ENCODE measurements at places on chromosomes 12 and 14. TPM values are rescaled to one million over a fixed set of nuclear protein-coding genes. Genes with fewer than 3 reads are reported as not detected.

DNA sequence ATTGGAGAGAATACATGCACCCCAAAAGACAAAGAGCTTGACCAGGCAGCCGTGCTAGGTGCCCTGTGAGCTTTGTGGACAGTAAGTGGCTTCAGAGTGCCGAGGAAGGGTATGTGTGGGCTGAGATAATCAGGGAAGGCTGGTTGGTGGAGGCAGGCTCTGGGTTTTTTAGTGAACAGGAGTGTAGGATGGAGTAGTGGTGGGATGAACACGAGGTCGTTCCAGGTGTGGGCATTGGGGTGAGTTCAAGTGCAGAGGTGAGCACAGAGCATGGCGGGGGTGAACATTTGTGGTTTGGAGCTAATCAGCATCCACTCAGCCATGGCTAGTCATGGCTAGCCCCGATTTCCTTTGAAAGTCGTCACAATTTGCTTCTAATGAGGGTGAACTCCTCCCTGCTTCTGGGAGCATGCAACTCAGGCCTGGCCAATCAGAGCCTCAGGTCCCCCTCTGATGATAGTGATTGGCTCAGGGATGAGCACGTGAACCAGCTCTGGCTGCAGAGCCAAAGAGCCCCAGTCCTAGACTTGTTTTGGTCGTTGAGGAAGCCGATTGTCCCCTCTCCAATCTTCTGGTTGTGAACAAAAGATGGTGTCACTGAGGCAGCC lies 40.7 kb upstream of the TCL1B start:
- no peak for DNase-seq
- H3K4me3 ChIP-seq, result no peak overlapping the region
- H3K27ac ChIP-seq, result no peak overlapping the region
- no peaks in the 10 kb centered on the region for H3K36me3 ChIP-seq
- no peaks in the 10 kb centered on the region for H3K4me1 ChIP-seq
- no peaks in the 10 kb centered on the region for H3K27me3 ChIP-seq

NRL gene
- 1.6 TPM for total RNA-seq

GRCh38 chr12:55707219-55707671 lies 459 bp downstream of the ITGA7 start:
- H3K27ac ChIP-seq, result peak overlapping the region; percentile 94
- H3K36me3 ChIP-seq, result peaks cover 6% of the 10 kb centered on the region
- DNase-seq, result no peak
- peaks cover 69% of the 10 kb centered on the region for H3K4me1 ChIP-seq
- H3K27me3 ChIP-seq, result peaks cover 16% of the 10 kb centered on the region
- H3K4me3 ChIP-seq, result peak overlapping the region; percentile 86

GRCh38 chr14:68282479-68283377 lies 463.1 kb downstream of the RAD51B start:
- peaks cover 23% of the 10 kb centered on the region for H3K4me1 ChIP-seq
- no peaks in the 10 kb centered on the region for H3K27me3 ChIP-seq
- no peak for DNase-seq
- peak overlapping the region; percentile 13 for H3K27ac ChIP-seq
- H3K4me3 ChIP-seq, result no peak overlapping the region
- no peaks in the 10 kb centered on the region for H3K36me3 ChIP-seq

DNA sequence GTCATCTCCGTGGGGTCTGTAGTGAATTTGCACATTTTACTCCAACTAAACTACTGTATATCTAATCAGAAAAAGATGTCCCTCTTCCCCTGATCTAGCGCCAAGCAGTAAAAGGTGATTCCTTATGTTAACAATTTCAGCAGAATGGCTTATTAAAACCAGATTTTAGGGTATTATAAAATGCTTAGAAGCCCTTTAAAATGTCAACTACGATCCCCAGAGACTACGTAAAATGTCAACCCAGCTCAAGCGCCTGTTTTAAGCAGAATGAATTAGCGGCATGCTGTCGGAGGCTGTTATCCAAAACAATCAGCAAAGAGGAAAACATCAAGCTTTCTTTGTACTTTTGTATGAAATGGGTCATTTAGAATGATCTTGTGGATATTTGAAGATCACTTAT lies 408.9 kb downstream of the SOX5 start:
- H3K27me3 ChIP-seq, result no peaks in the 10 kb centered on the region
- no peak overlapping the region for H3K4me3 ChIP-seq
- no peak overlapping the region for H3K27ac ChIP-seq
- H3K4me1 ChIP-seq, result no peaks in the 10 kb centered on the region
- no peaks in the 10 kb centered on the region for H3K36me3 ChIP-seq

DNA sequence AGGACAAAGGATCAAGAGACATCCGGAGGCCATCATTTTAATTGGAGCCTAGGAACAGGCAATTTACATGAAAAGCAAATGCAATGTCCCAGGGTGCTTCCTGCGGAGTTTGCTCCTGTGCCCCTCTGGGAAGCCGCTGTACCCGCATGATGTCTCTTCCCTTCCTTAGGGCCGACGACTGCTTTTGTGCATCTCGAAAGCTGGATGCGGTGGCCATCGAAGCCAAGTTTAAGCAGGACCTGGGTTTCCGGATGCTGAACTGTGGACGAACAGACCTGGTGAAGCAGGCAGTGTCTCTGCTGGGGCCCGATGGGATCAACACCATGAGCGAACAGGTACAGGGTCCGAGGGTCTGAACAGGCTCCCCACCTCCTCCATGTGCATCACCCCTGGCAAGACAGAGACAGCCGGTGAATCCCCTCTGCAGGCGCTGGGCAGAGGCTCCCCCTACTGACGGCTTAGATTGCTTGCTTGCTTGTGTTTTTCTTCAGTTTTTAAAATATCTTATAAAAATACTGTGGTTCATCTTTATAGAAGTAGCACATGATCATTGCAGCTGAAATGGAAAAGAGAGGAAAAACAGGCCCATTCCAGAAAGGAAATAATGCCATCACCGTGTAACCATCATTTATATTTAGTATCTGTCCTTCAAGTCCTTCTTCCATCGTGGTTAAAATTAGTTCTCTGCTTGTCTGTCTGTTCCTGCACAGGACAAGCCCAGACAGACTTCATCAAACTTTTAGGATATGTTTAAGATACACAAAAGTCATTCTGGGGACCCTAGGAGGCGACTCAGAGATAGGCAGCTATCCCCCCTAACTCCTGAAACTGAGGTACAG lies 75.4 kb upstream of the PWP1 start:
- no peaks in the 10 kb centered on the region for H3K36me3 ChIP-seq
- H3K4me3 ChIP-seq, result no peak overlapping the region
- peak; percentile 51 for DNase-seq

GRCh38 chr14:104908303-104908702 lies 16.4 kb upstream of the PLD4 start:
- H3K27ac ChIP-seq, result no peak overlapping the region
- no peak overlapping the region for H3K4me3 ChIP-seq
- no peak for DNase-seq
- H3K27me3 ChIP-seq, result peaks cover 22% of the 10 kb centered on the region

FITM1 gene
- 170 TPM for total RNA-seq

- H3K27me3 ChIP-seq, result no peaks in the 10 kb centered on the region
- no peaks in the 10 kb centered on the region for H3K36me3 ChIP-seq
- peaks cover 6% of the 10 kb centered on the region for H3K4me1 ChIP-seq
- no peak overlapping the region for H3K4me3 ChIP-seq
- no peak for DNase-seq
Observed at GRCh38 chr12:105798256-105798845, 340.4 kb downstream of the NUAK1 start.

GRCh38 chr12:10361622-10362021 lies 28.2 kb downstream of the KLRK1 start:
- no peaks in the 10 kb centered on the region for H3K36me3 ChIP-seq
- no peak overlapping the region for H3K4me3 ChIP-seq
- no peaks in the 10 kb centered on the region for H3K27me3 ChIP-seq
- no peak for DNase-seq

DNA sequence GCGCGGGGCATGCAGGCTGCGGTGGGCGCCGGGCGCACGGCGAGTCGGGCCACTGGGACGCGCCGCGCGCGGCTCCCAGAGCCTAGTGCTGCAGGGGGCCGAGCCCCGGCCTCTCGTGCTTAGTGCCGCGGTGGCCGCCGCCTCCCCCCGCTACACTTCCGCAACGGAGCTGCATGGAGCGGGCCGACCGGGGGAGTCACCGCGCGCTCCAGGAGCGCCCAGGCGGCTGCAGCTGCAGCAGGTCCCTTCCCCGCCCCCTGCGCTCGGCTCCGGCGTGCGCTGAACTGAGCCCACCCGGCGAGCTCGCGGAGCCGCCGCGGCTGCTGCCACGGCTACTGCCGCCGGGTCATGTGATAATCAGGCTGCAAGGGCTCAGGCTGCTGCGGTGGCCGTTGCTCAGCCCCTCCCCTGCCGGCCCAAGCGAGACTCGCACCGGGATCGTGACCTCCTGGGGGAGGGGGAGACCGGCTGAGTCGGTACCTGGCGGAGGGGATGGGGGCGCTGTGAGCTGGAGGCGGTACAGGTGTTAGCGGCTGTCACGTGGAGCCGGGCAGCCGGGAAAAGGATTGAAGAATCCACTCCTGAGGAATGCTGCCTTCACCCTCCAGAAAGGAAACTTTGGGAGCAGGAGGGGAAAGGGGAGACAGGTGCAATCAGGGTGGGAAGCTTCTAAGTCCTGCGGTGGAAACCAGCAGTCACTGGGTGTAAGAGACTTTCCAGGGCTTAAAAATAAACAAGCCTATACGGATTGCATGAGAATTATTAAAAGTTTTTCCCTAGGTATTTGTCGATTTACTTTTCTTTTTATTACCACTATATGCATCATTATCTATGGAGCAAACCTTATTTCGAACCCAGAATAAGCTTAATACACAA lies at the start of gene PPM1H:
TSS of gene PPM1H (minus strand) at position 352 of the 876 bp plus-strand sequence. CDS start 414 bp downstream, outside the sequence.
- no peaks in the 10 kb centered on the region for H3K36me3 ChIP-seq
- peak within 1 kb of the TSS; percentile 56 for H3K4me3 ChIP-seq
- no peak within 1 kb of the TSS for H3K27ac ChIP-seq
- peaks cover 33% of the 10 kb centered on the region for H3K27me3 ChIP-seq
- peak; percentile 66 for DNase-seq
- H3K4me1 ChIP-seq, result peaks cover 17% of the 10 kb centered on the region

PAX9 gene
- 0.13 TPM for total RNA-seq

GRCh38 chr14:105093431-105094192 lies 28.4 kb upstream of the GPR132 start:
- H3K27me3 ChIP-seq, result peaks cover 13% of the 10 kb centered on the region

TESPA1 gene
- total RNA-seq, result 0.44 TPM

LARP4 gene
- total RNA-seq, result 24.7 TPM

RNF41 gene
- 47.5 TPM for total RNA-seq

OVCH1 gene
- total RNA-seq, result 0.35 TPM

GRCh38 chr14:32472512-32473463 lies 143.7 kb downstream of the AKAP6 start:
- H3K36me3 ChIP-seq, result no peaks in the 10 kb centered on the region
- peaks cover 34% of the 10 kb centered on the region for H3K4me1 ChIP-seq
- H3K4me3 ChIP-seq, result no peak overlapping the region
- no peaks in the 10 kb centered on the region for H3K27me3 ChIP-seq

DNA sequence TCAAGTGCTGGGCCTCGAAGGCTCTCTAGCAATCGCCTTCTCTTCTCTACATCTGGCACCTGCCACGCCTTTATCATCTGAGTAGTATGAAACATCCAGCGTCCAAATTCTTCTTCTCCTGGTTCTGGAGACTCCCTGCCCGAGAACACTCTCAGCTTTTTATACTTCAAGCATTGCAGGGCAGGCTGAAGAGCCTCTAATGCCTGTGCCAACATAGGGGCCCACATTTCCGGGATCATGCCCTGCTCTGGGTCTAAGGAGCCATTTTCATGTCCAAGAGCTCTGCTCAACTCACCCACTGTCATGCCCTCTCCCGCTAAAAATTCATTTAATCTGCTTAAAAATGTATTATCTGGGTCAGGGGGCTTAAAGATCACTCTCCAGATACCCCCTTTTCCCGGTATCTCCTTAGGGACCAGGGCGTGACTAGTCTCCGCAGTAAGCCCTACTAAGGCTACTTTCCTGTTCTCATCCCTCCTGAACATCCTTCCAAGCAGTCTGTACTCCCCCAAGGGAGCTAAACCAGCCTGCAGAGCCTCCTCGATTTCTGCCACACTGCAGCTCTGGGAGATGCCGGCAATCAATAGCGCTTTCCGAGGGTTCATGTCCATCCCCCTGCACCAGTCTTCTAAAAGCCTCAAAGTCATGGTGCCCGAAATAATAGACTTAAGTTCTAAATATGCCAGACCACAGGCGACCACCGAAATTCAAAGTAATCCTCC lies 940 bp downstream of the MOAP1 start:
- H3K27me3 ChIP-seq, result no peaks in the 10 kb centered on the region
- peaks cover 16% of the 10 kb centered on the region for H3K4me1 ChIP-seq
- H3K36me3 ChIP-seq, result peaks cover 19% of the 10 kb centered on the region

DNA sequence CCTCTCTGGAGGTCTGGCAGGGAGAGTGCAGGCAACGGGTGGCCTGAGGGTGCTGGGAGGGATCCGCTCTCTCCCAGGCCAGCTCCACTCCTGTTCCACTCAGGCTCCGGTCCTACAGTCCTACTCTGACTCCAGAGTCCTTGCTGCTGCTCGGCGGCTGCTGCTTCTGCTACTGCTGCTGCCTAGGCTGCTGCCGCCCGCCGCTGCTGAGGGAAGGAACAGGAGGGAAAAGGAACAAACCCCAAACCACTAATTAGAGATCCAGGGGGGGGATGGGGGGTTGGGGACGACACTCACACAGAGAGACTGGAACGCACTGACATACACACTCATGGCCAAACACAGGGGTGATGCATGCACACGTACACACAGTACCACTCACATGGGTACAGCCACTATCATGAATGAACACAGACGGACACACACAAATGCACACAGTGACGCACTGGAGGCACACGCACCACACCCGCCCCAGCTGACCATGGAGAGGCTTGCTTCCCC lies at the start of gene SP7:
TSS of gene SP7 (minus strand) at position 174 of the 501 bp plus-strand sequence. CDS start 708 bp downstream, outside the sequence.
- H3K4me3 ChIP-seq, result no peak within 1 kb of the TSS
- H3K27me3 ChIP-seq, result peaks cover 56% of the 10 kb centered on the region
- DNase-seq, result no peak
- H3K4me1 ChIP-seq, result peaks cover 8% of the 10 kb centered on the region
- H3K27ac ChIP-seq, result no peak within 1 kb of the TSS
- H3K36me3 ChIP-seq, result no peaks in the 10 kb centered on the region

POTEG gene
- total RNA-seq, result not detected

DNA sequence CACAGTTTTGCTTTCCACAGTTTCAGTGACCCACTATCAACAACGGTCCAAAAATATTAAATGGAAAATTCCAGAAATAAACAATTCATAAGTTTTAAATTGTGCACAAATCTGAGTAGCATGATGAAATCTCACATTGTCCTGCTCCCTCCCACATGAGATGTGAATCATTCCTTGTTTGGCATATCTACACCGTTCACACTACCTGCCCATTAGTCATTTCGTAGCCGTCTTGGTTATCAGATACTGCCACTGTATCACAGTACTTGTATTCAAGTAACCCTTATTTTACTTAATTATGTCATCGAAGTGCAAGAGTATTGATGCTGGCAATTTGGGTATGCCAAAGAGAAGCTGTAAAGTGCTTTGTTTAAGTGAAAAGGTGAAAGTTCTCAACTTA lies 145.3 kb downstream of the SLC5A8 start:
- no peaks in the 10 kb centered on the region for H3K4me1 ChIP-seq
- no peaks in the 10 kb centered on the region for H3K36me3 ChIP-seq
- no peaks in the 10 kb centered on the region for H3K27me3 ChIP-seq
- no peak for DNase-seq

- H3K4me3 ChIP-seq, result peak overlapping the region; percentile 50
- H3K27ac ChIP-seq, result peak overlapping the region; percentile 76
- DNase-seq, result peak; percentile 35
- peaks cover 17% of the 10 kb centered on the region for H3K4me1 ChIP-seq
Observed at GRCh38 chr14:20469890-20470602, 840 bp downstream of the PNP start.

Measured in muscle of leg (tissue), 16 donors.